Suprapubic skin (tissue), 4 donors: ENCODE measurements at places on chromosomes 7 and 10. TPM values are rescaled to one million over a fixed set of nuclear protein-coding genes. Genes with fewer than 3 reads are reported as not detected.

PRPF18 gene
- total RNA-seq: 21.8 TPM

NRBF2 gene
- 12.2 TPM for total RNA-seq

ZNF783 gene
- 11.4 TPM for total RNA-seq

SEMA3D gene
- total RNA-seq: 3.4 TPM

LRIT1 gene
- not detected for total RNA-seq

BET1 gene
- 14.7 TPM for total RNA-seq

EGFR gene
- 341 TPM for total RNA-seq

C10orf95 gene
- total RNA-seq: 7.1 TPM

LIPM gene
- total RNA-seq: 34.9 TPM

AMZ1 gene
- not detected for total RNA-seq

CAV2 gene
- total RNA-seq: 73.8 TPM

IFIT2 gene
- total RNA-seq: 1.1 TPM

TBX20 gene
- total RNA-seq: not detected

NPM3 gene
- total RNA-seq: 60.5 TPM

OR2A2 gene
- not detected for total RNA-seq

LRRC61 gene
- total RNA-seq: 16.9 TPM

GATAD1 gene
- total RNA-seq: 70.6 TPM

VWDE gene
- not detected for total RNA-seq

KIAA1217 gene
- total RNA-seq: 70.6 TPM

ZPBP gene
- not detected for total RNA-seq

SAMD8 gene
- 24.2 TPM for total RNA-seq

CFAP70 gene
- 2.8 TPM for total RNA-seq

KDM7A gene
- total RNA-seq: 104 TPM

AS3MT gene
- 3.3 TPM for total RNA-seq

LLCFC1 gene
- total RNA-seq: not detected

PLXDC2 gene
- total RNA-seq: 93.4 TPM

ZNF12 gene
- total RNA-seq: 17.9 TPM

BTBD16 gene
- total RNA-seq: 5.6 TPM

SEMA3C gene
- 46.0 TPM for total RNA-seq

CASTOR2 gene
- 18.7 TPM for total RNA-seq

ACHE gene
- not detected for total RNA-seq

TSPAN12 gene
- total RNA-seq: 2.4 TPM

SCART1 gene
- total RNA-seq: 1.4 TPM

MTURN gene
- 58.9 TPM for total RNA-seq

HOXA5 gene
- 16.3 TPM for total RNA-seq
